ENCODE measurements at places on chromosomes 16 and 17.

GRCh38 chr16:60027351-60027750 is 1293.2 kb upstream of the GOT2 start:
- no peak for DNase-seq

GRCh38 chr17:32142857-32143526 is 690 bp downstream of the RHOT1 start:
- no peak for DNase-seq

- DNase-seq, result no peak
Measured at GRCh38 chr17:50603340-50603739, 31.3 kb upstream of the ABCC3 start.

GRCh38 chr16:84788920-84789391 is 30.8 kb upstream of the CRISPLD2 start:
- no peak for DNase-seq

DNA sequence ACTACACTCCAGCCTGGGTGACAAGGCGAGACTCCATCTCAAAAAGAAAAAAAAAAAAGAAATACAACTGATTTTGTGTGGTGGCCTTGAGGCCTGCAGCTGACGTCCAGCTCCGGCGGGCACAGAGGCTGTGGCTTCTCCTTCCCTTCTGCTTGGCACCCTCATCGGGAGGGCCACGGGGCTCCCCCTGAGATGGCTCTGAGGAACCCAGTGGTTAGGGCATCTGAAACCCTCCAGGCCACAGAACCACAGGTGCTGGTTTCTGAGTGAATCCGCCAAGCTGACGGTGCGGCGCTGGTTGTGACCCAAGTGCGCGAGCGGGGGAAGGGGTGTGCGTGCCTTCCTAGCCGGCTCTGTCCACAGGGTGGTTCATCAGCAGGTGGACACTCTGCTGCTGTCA is 63.4 kb downstream of the LMF1 start:
- DNase-seq, result no peak

DNA sequence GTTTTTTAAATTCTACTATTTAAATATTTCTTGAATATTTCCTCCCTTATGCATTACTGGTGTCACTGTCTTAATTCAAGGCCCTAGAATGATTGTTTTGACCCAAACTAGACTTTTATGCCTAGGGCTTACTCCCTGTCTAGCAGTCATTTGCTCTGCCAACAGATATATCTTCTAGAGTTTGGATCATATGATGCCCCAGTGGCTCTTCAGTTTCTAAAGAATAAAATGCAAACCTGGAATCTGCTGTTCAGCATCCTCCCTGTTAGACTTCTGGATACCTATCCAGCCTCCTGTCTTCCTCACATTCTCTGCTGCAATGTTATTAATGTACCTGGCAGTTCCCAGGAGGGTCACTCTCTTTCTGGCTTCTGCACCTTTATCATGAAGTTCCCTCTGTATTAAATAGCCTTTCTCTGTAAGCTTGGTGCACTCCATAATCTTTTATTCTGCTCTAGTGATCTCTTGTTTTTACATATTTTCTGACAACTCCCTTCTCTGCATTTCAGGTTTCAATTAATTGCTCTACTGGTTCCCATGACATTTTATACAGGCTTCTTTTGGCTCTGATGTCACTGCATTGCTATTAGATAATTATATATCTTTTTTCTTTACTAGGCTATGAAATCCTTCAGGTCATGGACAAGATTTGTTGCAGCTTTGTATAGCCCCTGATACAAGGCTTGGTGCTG is 15.7 kb downstream of the PHKB start:
- no peak for DNase-seq

DNA sequence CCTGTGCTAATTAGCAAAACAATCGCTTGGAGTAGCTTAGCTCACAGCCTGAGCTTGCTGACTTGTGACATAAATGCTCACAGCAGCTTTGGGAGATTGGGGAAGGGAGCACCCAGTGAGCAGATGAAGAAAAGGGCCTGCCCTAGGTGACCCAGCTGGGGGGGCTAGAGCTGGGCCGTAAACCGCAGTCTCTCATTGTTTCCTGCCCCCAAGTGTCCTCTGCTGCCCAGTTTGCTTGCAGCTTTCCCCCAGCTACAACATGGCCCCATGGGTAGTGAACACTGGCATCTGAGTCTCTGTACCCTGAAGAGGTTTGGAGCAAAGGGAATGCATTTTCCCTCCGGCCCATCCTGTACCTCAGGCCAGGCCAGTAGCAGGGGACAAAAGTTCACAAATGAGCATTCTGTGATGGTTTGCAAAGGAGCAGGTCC is 349.4 kb downstream of the SLC39A11 start:
- DNase-seq, result no peak

- no peak for DNase-seq
Measured at GRCh38 chr17:74192950-74193781, 10.3 kb upstream of the RPL38 start.

- no peak for DNase-seq
Measured at GRCh38 chr16:88673716-88674379, 11.0 kb upstream of the MVD start.

GRCh38 chr16:84948851-84949610 is 62.3 kb downstream of the ZDHHC7 start:
- DNase-seq, result no peak

- no peak for DNase-seq
Measured at GRCh38 chr17:8658810-8659209, 28.3 kb upstream of the MYH10 start.

DNA sequence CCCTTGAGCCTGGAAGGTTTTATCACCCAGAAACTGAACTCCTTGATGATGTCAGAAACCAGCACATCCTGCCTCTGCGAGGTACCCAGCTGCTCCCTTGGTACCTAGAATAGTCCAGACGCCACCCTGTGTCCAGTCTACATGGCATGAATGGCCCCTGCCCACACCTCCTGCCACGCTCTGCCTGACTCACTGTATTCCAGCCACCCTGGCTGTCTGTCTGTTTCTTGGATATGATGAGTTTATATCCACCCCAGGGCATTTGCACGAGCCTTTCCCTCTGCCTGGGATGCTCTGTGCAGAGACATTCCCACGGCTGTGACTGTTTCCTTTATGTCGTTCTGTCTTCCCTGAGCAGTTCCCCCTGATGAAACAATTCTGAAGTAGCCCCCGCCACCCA is 68.7 kb downstream of the CRISPLD2 start:
- DNase-seq, result no peak

DNA sequence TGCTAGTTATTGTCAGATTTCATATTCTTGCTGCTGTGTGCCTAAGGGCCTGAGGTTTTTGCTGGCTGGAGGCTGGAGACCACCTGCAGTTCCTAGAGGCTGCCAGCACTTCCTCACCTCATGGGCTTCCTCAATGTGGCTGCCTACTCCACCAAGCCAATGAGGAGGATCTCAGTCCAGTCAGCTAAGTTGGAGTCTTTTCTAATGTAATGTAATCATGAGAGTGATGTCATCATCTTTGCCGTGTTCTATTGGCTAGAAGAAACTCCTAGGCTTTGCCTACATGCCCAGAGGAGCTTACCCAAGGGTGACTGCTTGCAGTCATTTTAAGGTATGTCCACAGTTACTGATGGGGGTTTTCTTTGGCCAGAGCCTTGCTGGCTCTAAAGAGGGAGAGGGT is 53.0 kb downstream of the SOCS3 start:
- DNase-seq, result no peak

GRCh38 chr16:78640886-78641285 is 541.4 kb downstream of the WWOX start:
- no peak for DNase-seq

GRCh38 chr16:88116121-88116520 is 164.9 kb downstream of the BANP start:
- no peak for DNase-seq

GRCh38 chr17:9924735-9925191 is 19.7 kb upstream of the RCVRN start:
- DNase-seq, result peak; percentile 14

DNA sequence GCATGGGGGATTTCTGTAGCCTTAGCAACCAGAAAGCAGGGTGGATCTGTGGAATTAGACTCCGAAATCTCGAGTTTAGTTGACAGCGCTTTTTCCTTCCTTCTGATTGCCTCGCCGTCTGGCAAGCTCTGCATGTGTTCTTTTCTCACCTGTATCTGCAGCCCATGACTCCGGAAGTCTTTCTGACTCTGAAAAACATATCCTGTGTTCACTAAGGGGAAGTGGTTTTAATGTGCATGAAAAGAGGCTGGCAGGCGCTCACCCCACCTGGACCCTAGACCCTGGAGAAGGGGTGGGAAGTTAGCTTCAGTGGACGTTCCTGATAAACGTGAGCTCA is 158.5 kb downstream of the RPTOR start:
- no peak for DNase-seq

DNA sequence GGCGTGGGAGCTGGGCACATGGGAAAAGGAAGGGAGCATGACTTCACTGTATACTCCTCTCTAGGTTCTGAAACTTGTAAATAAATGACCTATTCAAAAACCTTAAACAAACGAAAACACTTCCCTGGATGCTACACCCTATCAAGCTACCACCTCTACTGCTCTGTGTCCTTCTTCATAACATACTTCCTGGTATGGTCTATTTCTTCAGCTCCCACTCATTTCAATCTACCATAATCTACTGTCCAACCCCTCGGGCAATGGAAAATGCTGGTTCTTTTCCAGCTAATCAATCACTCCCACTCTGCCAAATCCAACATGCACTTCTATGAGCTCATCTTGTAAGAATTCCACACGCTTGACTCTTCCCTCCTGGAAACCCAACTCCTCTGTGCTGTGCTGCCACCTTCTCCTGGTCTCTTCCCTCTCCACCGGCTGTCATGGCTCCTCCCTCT is 42.4 kb downstream of the AMFR start:
- DNase-seq, result no peak

DNA sequence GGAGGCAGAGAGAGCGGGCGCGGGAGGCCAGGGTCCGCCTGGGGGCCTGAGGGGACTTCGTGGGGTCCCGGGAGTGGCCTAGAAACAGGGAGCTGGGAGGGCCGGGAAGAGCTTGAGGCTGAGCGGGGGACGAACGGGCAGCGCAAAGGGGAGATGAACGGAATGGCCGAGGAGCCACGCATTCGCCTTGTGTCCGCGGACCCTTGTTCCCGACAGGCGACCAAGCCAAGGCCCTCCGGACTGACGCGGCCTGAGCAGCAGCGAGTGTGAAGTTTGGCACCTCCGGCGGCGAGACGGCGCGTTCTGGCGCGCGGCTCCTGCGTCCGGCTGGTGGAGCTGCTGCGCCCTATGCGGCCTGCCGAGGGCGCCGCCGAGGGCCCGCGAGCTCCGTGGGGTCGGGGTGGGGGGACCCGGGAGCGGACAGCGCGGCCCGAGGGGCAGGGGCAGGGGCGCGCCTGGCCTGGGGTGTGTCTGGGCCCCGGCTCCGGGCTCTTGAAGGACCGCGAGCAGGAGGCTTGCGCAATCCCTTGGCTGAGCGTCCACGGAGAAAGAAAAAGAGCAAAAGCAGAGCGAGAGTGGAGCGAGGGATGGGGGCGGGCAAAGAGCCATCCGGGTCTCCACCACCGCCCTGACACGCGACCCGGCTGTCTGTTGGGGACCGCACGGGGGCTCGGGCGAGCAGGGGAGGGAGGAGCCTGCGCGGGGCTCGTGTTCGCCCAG is 1.2 kb upstream of the CBX4 start:
- no peak for DNase-seq

DNA sequence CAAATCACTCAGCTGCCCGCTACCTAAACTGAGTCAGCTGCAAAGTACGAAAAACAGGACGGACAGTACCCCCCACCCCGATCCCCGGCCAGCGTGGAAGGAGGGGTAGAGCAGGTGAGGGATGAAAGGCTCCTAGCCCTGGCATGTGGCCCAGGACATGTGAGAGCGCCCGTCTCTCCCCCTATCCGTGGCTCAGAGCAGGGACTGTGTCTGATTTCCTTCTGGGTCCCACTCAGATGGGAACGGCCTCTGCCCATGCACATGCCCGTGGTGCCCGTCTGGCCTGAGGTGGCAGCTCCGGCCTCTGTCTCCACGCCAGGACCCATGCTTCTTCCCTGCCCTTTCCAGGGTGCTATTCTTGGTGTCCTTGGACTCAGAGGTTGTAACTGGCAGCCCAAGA is 30.2 kb upstream of the RASD1 start:
- DNase-seq, result no peak

DNA sequence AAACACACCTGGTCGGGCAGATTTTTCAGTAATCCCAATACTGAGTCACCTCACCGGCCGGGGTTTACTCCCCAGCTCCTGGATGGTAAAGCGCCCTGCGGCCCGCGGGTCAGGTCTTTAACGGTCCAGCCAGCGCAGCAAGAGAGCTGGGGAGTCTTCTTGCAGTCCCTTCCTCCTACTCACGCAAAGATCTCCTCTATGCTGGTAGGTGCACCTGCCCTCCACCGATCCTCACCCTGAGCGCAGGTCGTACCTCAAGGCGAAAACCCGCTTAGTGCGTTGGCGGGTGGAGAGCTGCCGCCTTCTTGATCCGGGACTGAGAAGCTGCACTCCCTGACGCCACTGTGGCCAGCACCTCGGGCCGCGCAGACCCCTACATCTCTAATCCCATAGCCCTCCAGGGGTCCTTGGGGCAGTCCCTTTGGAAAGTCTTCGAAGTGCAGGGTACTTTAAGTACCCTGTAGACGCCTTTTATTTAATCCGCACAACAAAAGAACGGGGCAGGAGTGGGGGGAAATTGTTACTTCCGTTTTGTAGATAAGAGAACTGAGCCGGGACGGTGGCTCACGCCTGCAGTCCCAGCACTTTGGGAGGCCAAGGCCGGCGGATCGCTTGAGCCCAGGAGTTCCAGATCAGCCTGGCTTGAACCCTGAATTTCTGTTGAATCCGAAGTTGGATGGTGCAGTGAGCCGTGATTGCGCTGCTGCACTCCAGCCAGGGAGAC is 10.4 kb upstream of the HOXB13 start:
- no peak for DNase-seq

GRCh38 chr16:70158261-70158939 is 15.2 kb upstream of the CLEC18C start:
- no peak for DNase-seq

- no peak for DNase-seq
Measured at GRCh38 chr17:14169901-14170300, 66.8 kb downstream of the CDRT15 start.

DNA sequence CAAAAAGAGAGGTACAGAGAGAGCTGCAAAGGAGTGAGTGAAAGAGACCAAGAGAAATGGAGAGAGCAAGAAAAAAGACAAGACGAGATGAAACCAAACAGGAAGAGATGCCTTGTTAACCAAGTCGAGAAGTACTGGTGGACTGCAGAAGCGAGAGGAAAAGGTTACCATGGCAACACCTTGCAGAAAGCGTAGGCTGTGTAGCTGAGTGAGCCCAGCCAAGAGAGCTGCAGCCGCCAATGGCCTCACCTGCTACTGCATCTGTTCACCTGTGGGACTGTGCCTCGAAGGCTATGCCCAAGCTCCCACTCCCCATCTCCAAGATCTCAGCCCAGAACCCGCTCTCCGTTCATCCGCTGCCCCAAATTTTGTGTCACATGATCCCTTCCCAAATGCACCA is 161.3 kb downstream of the SLC39A11 start:
- no peak for DNase-seq

All from NCI-H2227 treated with DMSO at 0.1 percent for 48 hours (cell line).